Temporal lobe (tissue), 4 donors: ENCODE measurements at places on chromosomes 16 and 17. TPM values are rescaled to one million over a fixed set of nuclear protein-coding genes. Genes with fewer than 3 reads are reported as not detected.

BICDL2 gene
- total RNA-seq: not detected

MT1G gene
- 0.74 TPM for total RNA-seq

EIF5A gene
- total RNA-seq: 115 TPM

CCL14 gene
- total RNA-seq: not detected

GNG13 gene
- total RNA-seq: not detected

SCNN1B gene
- not detected for total RNA-seq

YBX2 gene
- 1.2 TPM for total RNA-seq

ADPRM gene
- total RNA-seq: 19.7 TPM

ATAD5 gene
- total RNA-seq: 7.9 TPM

STAC2 gene
- 0.49 TPM for total RNA-seq

KLHL10 gene
- total RNA-seq: 0.25 TPM

PCYT2 gene
- 24.6 TPM for total RNA-seq

KRTAP17-1 gene
- total RNA-seq: not detected
